GM12864 (cell line): ENCODE measurements at places on chromosomes 13 and 19.

- DNase-seq, result no peak
Measured at GRCh38 chr13:110484290-110485048, 77.1 kb downstream of the RAB20 start.

DNA sequence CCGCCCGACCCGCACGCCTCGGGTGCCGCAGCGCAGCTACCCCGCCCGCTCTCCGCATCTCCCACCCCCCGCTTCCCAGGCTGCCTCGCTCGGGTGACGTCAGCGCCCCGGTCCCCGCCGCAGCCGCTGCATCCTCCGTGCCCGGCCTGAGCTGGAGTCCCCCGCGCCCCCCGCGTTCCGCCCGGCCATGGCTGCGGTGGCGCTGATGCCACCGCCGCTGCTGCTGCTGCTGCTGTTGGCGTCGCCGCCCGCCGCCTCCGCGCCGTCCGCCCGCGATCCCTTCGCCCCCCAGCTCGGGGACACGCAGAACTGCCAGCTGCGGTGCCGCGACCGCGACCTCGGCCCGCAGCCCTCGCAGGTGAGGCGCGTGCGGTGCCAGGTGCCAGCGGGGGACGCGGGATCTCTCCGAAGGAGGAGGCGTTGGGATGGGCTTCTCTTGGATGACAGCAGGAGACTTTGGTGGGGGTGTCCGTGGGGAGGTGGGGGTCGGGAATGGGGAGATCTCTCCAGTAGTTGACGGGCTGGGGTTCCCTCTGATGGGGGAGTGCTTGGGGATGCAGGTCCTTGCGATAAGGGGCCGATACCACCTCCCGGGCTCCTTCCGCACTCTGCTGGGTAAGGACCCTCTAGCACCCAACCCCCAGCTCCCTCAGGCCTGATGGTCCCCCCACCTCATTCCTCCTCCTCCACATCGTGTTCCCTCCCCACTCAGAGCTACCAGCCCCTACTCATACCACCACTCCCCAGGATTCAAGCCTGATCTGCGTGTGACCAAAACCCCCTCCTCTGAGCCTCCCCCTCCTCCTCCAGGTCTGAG is at the start of gene TMEM59L:
TMEM59L (plus strand) TSS at position 99 of the 817 bp plus-strand sequence; CDS start at position 188, 89 bp downstream.
- DNase-seq, result no peak

GRCh38 chr13:51283371-51283770 is 56.1 kb upstream of the SERPINE3 start:
- DNase-seq, result no peak

- DNase-seq, result no peak
Measured at GRCh38 chr19:45906221-45906620, 3.8 kb upstream of the MYPOP start.

DNA sequence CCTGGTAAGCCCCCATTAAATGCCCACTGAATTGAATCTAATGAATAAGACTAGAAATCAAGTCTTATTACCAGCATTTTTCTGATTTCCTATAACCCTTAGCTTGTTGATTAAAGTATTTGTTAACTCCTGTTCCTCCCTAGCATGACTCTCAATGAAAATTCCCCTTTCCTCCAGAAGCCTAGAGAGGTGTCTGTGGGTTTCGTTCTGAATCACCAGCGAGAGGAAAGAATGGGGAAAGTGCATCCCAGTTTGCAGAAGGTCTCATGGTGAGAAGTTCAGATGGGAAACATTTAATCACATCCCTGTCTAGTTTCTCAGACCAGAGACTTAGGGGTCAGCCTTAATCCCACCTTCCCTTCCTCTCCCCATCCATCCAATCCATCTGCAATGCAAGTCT is 26.9 kb downstream of the POU2F2 start:
- DNase-seq, result no peak

- DNase-seq, result no peak
Measured at GRCh38 chr19:58555920-58556621, 1.2 kb upstream of the CHMP2A start.

DNA sequence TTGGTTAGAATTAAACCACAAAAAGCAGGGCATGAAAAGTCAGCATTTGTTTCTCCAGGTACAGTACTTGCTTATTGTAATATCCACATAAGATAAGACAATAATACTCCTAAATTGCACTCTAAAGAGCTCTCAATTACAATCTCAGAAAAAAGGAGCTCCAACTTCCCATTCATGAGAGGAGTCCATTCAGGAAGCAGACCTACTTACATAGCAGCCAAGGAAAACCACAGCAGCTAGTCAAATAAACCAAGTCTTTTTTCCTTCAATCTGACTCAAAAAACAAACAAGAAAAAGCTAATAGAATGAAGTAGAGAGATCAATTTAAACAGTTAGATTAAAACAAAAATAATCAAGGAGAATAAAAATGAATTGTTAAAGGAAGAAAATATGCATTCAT is 885.2 kb upstream of the SLITRK6 start:
- DNase-seq, result no peak

DNA sequence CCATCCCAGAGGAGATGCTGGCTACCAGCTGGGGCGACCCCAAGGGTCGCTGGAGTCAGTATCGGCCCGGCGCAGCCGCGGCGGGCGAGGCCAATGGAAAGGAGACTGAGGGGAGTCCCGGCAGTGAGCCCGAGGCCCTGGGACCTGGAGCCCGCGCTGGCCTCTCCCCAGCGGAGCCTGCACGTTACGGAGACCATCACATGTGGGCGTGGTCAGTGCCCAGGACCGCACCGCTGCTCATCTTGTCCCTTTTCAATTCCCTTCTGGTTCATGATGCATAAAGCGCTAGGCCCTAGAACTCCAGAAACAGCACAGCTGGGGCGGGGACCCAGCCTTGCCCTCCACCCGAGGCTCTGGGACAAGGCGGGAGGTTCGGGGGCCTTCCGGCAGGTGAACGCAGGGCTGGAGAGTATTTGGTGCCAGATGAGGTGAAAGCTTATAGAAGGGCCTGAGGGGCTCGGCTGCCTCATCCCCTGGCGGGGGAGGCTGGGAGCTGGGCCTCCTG is 8.0 kb downstream of the C19orf25 start:
- DNase-seq, result no peak

DNA sequence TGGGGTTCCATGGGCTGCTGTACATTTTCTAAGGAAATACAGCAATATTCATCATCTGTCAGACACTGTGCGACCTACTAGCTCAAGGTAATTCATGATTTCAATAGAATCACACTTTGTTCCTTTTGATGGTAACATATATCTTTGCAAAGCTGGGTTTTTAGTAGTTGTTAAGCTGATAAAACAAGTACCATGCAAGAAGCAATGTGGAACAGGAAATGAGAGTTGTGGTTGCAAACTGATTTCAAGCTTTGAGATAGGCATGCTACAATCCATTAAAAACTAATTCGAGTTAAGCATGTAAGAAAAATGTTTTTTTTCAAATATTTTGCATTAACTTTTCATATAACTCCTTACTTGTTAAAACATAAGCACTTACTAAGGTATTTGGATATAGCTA is 6.8 kb upstream of the MBNL2 start:
- no peak for DNase-seq

DNA sequence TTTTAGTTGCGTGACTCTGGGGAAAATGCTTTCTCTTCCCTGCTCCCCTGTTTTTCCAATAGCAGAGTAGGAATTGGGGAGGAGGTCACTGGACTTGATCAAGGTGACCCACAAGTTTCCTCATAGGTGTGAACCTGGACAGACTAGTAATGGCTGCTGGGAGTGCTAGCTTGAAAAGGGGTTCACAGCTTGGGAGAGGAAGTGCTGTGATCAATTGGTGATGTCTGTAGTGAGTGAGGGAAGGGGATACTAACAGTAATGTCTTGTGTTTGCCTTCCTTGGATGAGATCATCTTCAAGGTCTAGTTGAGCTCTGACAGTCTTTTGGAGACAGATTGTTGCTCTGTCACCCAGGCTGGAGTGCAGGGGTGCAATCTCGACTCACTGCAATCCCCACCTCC is 1.7 kb downstream of the BCL2L12 start:
- DNase-seq, result no peak

- DNase-seq, result no peak
Measured at GRCh38 chr13:93368296-93368695, 141.7 kb downstream of the GPC6 start.

DNA sequence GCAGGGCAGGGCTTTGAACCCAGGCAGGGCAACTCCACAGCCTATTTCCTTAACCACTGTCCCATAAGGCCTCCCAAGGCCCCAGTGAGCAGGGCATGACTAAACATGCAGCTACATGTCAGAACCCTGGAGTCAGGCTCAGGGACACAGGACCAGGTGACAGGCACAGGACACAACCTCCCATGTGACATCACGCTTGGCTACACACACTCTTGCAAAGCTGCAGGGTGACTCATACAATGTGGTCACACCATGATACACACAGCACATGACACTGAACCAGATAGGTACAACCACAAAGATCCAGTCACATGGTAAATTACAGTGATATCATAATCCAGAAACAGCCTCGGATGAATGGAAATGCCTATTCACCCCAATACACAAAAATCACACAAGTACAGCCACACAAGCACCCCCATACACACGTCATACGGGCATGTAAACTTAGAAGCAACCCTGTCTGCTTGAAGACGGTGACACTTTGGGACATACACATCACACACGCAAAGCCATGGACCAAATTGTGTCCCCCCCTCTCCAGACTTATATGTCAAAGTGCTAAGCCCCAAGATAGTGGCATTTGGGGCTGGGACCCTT is 14.5 kb downstream of the KLK4 start:
- peak; percentile 96 for DNase-seq

- no peak for DNase-seq
Measured at GRCh38 chr13:30870916-30871587, 35.0 kb upstream of the MEDAG start.

- DNase-seq, result no peak
Measured at GRCh38 chr13:37816276-37816675, 53.3 kb downstream of the TRPC4 start.

DNA sequence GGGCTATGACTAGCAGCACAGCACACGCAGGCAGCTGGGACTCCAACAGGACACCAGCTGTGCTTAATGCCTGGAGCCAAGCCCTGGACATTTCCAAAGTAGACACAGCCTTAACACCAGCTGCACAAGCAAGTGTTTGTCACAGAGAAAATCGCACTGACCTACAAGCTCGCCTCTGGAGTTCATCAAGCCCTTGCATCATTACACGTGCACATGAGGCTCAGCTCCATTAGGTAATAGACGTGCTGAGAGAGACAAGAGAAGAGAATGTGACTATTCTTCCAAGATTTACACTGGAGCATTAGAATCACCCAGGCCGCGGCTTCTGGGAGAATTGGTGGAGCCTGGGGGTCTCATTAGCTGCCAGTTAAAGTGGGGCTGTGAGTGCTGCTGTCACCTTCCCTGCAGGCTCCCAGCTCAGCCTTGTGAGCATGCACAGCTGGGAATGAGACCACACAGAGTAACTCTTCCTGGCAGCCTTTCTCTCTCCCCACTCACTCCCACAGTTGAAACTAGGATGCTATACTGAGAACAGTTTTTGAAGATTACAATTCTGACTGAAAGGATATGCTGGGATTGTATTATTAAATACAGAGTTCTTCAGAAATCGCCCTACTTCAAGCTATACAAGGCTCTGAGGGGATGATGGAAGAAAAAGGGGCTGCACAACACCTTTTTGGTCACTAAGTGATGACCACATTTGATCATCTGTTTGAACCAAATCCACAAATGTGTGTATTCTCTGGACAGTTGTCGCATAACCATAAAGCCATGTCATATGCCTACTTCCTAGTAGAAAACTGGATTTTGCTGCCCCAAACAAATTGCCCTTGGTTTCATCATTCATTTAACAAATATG is 10.5 kb downstream of the STOML3 start:
- no peak for DNase-seq

- DNase-seq, result peak; percentile 13
Measured at GRCh38 chr13:69948016-69948415, 159.6 kb upstream of the ATXN8OS start.

GRCh38 chr13:113159701-113160100 is 1.3 kb downstream of the PROZ start:
- DNase-seq, result no peak

DNA sequence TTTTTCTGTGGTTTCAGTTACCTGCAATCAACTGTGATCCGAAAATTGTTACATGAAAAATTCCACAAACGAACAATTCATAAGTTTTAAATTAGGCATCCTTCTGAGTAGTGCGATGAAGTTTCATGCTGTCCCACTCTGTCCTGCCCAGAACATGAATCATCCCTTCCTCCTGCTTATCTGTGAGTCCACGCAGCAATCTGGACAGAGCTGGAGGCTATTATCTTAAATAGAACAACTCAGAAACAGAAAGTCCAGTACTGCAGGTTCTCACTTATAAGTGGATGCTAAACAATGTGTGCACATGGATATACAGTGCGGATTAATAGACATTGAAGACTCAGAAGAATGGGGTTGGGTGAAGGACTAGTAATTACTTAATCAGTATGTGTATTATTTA is 583.7 kb upstream of the SPRY2 start:
- DNase-seq, result no peak

DNA sequence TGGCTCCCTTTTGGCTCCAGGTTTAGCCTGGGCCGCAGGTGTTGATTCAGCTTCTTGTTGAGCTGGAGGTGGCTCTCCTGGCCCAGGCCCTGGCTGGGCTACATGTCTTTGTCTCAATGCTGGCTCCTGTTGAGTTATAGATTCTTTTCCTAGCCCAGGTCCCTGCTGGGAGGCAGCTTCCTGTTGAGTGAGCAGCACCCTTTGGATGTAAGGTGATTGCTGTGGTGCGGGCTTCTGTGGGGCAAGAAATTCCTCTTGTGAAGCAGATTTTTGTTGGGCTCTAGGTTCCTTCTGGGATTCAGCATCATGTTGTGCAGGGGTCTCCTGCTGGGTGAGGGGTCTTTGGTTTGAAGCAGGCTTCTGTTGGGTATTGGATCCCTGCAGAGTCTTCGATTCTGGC is 545 bp downstream of the LIPE start:
- DNase-seq, result no peak

- no peak for DNase-seq
Measured at GRCh38 chr19:2195914-2196313, 32.2 kb downstream of the DOT1L start.

GRCh38 chr13:45068036-45069001 is 52.0 kb upstream of the GTF2F2 start:
- no peak for DNase-seq

DNA sequence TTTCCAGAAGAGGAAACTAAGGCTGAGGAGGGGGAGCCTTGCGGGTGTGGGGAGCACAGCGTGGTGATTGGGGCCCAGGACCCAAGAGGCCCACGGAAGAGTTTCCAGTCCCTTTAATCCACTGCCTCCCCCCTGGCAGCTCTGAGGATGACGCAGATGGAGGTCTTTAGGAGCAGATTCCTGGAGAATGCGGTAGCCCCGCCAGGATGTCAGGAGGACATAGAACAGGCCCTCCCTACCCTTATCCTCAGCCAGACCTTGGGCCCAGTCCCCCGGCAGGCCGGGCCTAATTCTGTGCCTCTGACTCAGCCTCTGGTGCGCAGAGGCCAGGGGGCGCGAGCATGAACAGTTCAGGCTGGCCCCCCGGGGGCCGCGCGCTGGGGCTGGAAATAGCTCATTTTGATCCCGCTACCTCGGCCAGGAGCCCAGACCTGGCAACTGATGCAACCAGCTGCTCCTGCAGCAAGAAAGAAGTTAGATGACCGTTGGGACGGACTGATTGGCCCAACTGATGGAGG is 461 bp upstream of the HSPB6 start:
- no peak for DNase-seq

DNA sequence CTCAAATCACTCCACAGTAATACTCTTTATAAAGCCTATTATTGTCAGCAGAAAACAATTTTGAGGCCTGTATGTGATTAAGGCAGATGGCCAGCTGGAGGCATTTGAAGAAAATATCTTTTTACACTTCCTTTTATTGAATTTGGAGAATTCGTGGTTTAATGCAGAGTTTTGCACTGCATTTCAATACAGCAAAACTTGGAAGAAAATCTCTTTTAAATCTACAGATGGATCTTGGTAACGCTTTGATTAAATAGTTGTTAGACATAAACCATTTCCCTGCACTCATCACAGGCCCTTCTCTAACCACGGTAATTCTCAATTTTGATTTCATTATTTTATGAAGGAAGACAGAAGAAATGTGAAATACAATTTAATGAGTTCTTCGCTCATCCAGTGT is 185.7 kb downstream of the RFC3 start:
- no peak for DNase-seq
